Stimulated activated CD8-positive, alpha-beta memory T cell treated with anti-CD3 and anti-CD28 coated beads, Interleukin-15, amount 100 ng/mL, for 24 hours (primary cell): ENCODE measurements at places on chromosomes 4 and X.

DNA sequence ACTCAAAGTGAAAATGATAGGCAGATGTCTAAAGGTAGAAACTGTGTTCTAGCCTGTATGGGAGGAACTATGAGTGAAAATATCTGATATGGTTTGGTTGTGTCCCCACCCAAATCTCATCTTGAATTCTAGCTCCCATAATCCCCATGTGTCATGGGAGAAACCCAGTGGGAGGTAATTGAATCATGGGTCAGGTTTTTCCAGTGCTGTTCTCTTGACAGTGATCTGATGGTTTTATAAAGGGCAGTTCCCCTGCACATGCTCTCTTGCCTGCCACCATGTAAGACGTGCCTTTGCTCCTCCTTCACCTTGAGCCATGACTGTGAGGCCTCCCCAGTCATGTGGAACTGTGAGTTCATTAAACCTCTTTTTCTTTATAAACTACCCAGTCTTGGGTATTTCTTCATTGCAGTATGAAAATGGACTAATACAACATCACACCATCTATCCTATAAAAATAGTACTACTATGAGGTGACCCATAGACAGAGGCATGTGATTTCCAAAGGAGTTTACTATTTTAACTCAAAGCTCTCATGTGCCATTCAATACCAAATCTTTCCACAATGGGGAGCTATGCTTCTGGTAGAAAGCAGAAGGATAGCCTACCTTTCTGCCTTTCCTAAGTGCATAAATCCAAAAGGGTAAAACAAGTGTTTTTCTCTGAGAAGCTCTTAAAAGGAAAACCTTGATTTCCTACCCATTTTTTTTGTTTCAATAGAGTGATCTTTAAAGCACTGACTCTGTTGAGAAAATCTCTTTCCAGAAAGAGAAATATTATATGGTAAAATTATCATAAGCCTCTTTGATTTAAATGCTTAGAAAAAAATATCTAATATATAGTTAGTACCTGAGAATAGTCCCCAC is 38.8 kb downstream of the SEC31A start:
- no peak for DNase-seq

DNA sequence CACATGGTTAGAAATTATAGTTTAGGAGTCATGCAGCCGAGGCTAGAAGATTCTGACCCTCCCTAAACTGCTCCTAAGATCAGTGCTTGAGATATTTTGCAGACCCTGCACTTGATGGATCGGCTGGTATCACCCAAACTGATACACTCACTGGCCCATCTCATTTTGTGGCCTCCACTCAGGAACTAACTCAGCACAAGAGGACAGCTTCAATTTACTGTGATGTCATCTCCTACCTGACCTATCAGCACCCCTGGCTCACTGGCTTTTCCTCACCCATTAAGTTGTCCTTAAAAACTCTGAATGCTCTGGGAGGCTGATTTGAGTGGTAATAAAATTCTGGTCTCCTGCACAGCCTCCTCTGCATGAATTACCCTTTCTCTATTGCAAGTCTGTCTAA is 450.9 kb downstream of the PCDH10 start:
- DNase-seq = no peak

- no peak for DNase-seq
Measured at GRCh38 chr4:169040559-169041261, 30.7 kb upstream of the CBR4 start.

- DNase-seq = no peak
Measured at GRCh38 chr4:98204236-98204553, 57.0 kb upstream of the RAP1GDS1 start.

GRCh38 chr4:113627321-113627720 is 134.2 kb downstream of the CAMK2D start:
- DNase-seq = no peak

GRCh38 chrX:45843518-45843917 is 642.8 kb upstream of the DIPK2B start:
- DNase-seq = no peak

GRCh38 chr4:138161351-138161750 is 80.8 kb downstream of the SLC7A11 start:
- DNase-seq = no peak

DNA sequence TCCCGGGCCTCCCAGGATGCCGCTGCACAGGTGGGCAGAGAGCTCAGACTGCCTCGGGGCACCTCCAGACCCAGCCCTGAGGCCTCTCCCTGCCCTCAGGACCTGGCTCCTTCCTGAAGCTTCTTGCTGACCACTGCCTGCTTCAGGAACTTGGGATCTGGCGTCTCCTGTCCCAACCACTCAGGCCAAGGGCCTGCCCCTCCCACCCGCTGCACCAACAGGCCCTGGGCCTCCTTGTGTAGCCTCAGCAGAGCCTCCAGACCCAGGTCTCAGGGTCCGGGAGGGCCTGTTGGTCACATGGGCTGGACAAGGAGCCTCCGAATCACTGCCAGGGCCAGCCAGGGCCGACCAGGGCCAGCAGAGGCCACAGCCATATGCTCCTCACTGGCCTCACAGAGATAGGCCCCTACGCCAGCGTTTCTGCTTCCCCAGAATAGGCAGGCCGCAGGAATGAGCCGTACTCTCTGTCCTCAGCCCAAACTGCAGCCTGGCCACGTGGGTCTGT is 2.8 kb downstream of the MXD4 start:
- DNase-seq = no peak

DNA sequence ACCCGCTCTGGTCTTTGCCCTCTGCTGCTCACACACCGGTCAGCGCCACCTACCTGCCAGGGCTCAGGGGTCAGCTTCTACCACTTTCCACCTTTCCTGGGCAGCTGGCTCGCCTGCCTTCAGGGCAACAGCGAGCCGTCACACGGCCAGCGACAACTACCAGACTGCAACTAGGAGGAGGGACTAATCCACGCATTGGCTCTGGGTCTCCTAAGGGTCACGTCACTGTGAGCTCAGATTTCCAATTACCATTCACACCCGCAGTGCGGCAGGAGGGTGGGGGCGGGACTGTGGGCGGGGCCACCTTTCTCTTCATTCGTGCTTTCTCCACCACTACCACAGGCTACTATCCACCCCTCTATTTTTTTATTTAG is at the start of gene BEX5:
BEX5 (minus strand) TSS at position 172 of the 374 bp plus-strand sequence. CDS start 1,712 bp downstream, outside the sequence.
- DNase-seq = no peak

DNA sequence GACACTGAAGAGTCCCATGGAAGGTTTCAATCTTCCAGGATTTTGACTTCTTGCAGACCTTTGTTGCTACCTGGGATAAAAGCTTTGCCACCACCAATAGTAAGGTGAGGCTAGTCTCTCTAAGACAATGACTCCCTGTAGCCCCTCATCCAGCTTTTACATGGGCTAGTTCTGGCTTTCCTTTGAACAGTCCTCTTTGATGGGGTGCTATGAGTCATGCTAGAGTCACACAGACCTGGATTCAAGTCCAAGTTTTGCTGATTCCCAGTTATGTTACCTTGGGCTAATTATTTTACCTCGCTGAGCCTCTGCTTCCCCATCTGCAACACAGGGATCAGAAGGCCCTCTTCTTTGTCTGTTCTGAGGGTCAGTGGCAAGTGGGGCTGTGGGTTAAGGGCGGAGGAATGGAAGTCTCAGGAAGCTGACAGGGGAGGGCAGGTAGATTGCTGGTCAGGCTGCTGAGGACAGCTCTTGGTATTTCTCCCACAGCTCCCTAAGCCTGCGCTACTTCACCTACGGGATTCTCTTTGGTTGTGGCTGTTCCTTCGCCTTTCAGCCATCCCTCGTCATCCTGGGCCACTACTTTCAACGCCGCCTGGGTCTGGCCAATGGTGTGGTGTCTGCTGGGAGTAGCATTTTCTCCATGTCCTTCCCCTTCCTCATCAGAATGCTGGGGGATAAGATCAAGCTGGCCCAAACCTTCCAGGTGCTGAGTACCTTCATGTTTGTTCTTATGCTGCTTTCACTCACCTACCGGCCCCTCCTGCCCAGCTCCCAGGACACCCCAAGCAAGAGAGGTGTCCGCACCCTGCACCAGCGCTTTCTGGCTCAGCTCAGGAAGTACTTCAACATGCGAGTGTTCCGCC is 90.3 kb downstream of the RLIM start:
- no peak for DNase-seq

DNA sequence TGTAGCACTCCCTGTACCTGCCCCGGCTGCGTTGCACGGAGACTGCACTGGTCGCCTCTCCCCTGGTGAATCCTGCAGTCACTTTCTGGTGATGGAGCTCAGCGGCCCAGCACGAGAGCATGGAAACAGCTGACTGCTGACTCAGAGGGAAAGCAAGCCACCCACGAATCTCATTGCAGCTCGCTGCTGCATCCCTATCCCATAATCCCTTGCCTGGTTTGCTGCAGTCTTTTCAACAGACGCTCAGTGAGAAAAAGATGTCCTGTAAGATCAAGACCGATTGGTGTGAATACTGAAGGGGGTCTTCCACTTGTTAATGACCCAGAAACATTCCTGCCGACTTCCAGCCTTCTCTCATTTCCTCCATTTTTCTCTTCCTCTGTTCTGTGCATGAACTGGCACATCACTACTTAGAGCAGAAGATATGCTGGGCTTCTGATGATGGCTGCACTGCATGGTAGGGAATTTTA is 52.9 kb downstream of the TRIM2 start:
- DNase-seq = no peak
